ENCODE measurements at places on chromosomes 13 and 19. TPM values are rescaled to one million over a fixed set of nuclear protein-coding genes. Genes with fewer than 3 reads are reported as not detected.
A peak's percentile ranks its signal among the peaks of the same experiment; 100 is the strongest.

TRIM28 gene
- total RNA-seq, result 75.4 TPM

ZNF550 gene
- total RNA-seq, result 2.4 TPM

SLC7A10 gene
- not detected for total RNA-seq

PODNL1 gene
- total RNA-seq, result 0.33 TPM

IGFL2 gene
- not detected for total RNA-seq

DNA sequence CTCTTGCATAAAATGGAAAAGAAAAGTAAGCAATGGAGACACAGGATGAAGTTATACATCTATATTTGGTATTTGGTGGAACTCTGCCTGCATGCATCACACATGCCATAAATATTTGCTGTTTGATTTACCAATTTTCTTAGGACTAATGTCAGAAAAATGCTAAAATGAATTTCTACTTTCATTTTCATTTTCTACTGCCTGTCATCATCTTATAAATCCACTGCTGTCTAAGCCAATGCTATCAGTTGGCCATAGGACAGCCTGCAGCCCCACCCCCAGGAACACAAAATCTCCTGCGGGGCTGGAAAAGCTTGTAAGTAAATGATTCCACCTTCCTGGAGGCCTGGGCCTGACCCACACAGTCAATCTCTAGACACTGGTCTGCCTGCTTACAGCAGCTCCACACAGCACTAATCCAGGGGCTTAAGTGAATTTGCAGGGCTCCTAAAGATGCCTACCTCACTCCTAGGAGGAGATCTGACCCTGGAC lies 122.0 kb downstream of the ENOX1 start:
- no peaks in the 10 kb centered on the region for H3K27me3 ChIP-seq
- no peak for DNase-seq
- H3K36me3 ChIP-seq, result no peaks in the 10 kb centered on the region
- H3K27ac ChIP-seq, result no peak overlapping the region
- no peak overlapping the region for H3K4me3 ChIP-seq

GRCh38 chr13:75010941-75011340 lies 471.0 kb downstream of the TBC1D4 start:
- no peak for DNase-seq
- no peaks in the 10 kb centered on the region for H3K27me3 ChIP-seq
- H3K4me3 ChIP-seq, result no peak overlapping the region

GRCh38 chr13:74794582-74794981 lies 660.4 kb upstream of the KLF12 start:
- no peak overlapping the region for H3K4me3 ChIP-seq
- no peaks in the 10 kb centered on the region for H3K27me3 ChIP-seq
- H3K4me1 ChIP-seq, result no peaks in the 10 kb centered on the region
- no peaks in the 10 kb centered on the region for H3K36me3 ChIP-seq
- no peak overlapping the region for H3K27ac ChIP-seq

DNA sequence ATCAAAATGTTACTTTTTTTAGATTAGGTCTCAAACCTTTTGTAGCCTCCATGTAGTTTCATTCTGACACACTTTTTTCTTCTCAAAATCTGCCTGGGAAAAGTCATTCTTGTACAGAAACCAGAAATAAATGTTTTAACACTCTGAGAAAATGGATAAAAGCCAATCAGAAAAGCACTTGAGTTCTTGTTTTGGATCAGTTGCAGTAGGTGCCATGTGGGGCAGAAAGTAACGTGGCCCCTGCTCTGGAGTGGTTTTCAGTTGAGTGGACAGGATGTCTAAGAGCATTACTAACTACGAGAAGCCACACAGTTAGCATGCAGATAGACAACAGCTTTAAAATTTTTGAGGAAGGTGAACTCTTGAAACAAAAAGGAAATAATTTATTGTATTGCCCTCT lies 19.1 kb downstream of the GPR183 start:
- H3K36me3 ChIP-seq, result no peaks in the 10 kb centered on the region
- no peaks in the 10 kb centered on the region for H3K27me3 ChIP-seq
- H3K4me3 ChIP-seq, result no peak overlapping the region
- no peak for DNase-seq
- H3K27ac ChIP-seq, result no peak overlapping the region

GRCh38 chr19:29665215-29665825 lies at the start of gene PLEKHF1:
Gene PLEKHF1, plus strand, starts transcription at chr19:29665461. Its CDS starts 8,379 bp downstream, at chr19:29673840.
- H3K27me3 ChIP-seq, result no peaks in the 10 kb centered on the region
- peak within 1 kb of the TSS; percentile 74 for H3K27ac ChIP-seq

DNA sequence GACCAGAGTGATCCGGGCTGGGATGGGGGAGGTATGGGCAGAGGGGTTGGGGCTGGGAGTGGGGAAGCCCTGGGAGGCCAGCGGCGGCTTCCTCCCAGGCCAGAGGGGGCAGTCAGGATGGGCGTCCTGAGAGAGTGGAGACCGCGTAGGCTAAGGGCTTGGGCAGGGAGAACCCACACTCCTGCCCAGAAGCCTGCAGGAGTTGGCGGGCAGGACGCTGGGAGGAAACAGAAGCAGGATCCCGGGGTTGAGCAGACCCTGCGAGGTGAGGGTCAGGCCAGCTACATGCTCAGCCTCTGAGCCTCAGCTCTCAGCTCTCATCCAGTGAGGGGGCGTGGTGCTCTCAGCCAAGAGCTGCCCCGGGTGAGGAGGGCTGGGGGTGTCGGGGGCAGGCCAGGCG lies 7.8 kb upstream of the SCN1B start:
- no peaks in the 10 kb centered on the region for H3K27me3 ChIP-seq
- H3K4me1 ChIP-seq, result no peaks in the 10 kb centered on the region
- H3K4me3 ChIP-seq, result no peak overlapping the region
- peaks cover 17% of the 10 kb centered on the region for H3K36me3 ChIP-seq

DNA sequence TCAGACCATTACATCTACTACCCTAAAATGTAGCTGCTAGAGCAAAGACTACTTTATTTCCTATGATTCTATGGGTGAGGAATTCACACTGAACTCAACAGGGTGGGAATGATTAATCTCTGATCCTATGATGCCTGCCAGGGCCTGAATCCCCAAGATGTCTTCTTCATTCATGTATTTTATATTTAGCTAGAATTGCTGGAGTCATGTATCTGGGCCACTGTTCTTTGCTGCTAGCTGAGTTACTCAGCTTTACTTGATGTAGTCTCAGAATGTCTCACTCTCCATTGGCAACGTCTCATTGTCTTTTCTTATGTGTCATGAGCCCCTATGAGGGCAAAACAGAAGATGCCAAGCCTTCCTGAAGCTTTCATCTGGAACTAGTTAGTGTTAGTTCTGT lies 21.1 kb downstream of the ZNF582 start:
- H3K27ac ChIP-seq, result no peak overlapping the region
- peaks cover 6% of the 10 kb centered on the region for H3K36me3 ChIP-seq
- H3K27me3 ChIP-seq, result no peaks in the 10 kb centered on the region
- H3K4me1 ChIP-seq, result no peaks in the 10 kb centered on the region
- no peak for DNase-seq

DNA sequence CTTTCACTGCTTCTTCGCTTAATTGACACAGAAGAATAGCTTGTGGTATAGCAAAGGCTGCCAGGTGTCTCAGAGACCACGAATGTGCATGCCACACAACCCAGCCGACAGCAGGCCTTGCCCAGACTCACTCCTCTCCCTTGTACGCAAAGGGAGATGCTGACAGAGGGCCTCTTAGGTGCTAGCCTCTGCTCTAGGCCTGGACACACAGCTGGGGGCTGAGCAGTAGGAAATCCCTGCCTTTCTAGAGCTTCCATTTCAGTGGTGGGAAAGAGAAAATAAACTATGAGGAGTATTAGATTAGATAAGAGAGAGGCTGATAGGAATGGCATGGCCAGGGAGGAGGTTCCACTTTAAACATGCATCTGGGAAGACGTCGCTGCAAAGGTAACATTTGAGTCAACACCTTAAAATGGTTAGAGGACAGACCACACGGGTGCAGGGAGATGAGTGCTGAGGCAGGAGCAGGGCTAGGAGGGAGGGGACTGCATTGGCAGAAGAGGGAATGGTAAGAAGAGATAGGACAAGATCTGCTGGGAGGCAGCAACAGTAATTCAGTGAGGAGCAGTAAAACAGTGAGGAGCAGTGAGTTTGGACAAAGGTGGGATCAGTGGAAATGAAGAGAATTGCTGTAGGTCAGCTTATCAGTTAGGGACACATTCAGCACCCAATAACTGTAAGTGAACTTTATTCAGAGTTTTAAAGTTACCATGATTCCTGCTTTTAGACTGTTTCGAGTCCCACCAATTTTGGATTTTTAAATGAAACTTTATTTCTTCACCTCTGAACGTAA lies 100.0 kb downstream of the RNF17 start:
- no peak overlapping the region for H3K4me3 ChIP-seq
- H3K27me3 ChIP-seq, result no peaks in the 10 kb centered on the region
- H3K27ac ChIP-seq, result no peak overlapping the region
- no peaks in the 10 kb centered on the region for H3K36me3 ChIP-seq
- DNase-seq, result no peak

- no peak overlapping the region for H3K27ac ChIP-seq
- H3K4me1 ChIP-seq, result no peaks in the 10 kb centered on the region
- no peak for DNase-seq
Observed at GRCh38 chr13:110758195-110758805, 44.8 kb downstream of the ING1 start.

GRCh38 chr13:112711528-112712265 lies 21.9 kb downstream of the ATP11A start:
- DNase-seq, result peak; percentile 84
- H3K27me3 ChIP-seq, result no peaks in the 10 kb centered on the region
- no peaks in the 10 kb centered on the region for H3K4me1 ChIP-seq

- H3K27me3 ChIP-seq, result no peaks in the 10 kb centered on the region
- peak overlapping the region; percentile 25 for H3K4me3 ChIP-seq
- no peak overlapping the region for H3K27ac ChIP-seq
- H3K4me1 ChIP-seq, result no peaks in the 10 kb centered on the region
- DNase-seq, result no peak
Observed at GRCh38 chr19:2290441-2291184, 8.6 kb upstream of the PEAK3 start.

DNA sequence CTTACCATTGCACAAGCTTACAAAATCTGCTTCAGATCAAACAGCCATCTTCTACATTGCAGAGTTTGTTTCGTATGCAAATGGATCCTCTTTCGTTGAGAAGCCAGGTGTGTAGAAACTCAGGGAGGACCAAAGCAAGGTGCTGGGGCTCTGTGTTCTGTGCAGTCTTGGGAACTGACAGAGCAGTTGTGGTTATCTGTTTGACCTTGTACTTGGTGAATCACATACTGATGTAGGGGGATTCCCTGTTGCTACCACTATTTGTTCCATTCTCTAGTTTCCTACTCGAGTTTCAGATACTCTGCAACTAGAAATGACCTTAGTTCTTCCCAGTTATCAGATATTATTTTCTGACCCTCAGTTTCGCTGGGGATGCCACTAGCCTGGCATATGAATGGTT lies 95.2 kb upstream of the CLDN10 start:
- no peak overlapping the region for H3K27ac ChIP-seq
- no peaks in the 10 kb centered on the region for H3K4me1 ChIP-seq
- H3K27me3 ChIP-seq, result no peaks in the 10 kb centered on the region
- H3K4me3 ChIP-seq, result no peak overlapping the region
- H3K36me3 ChIP-seq, result no peaks in the 10 kb centered on the region

GRCh38 chr13:36997716-36998427 lies 1.3 kb downstream of the ALG5 start:
- H3K36me3 ChIP-seq, result peaks cover 28% of the 10 kb centered on the region
- H3K4me1 ChIP-seq, result no peaks in the 10 kb centered on the region
- no peaks in the 10 kb centered on the region for H3K27me3 ChIP-seq

- H3K27me3 ChIP-seq, result no peaks in the 10 kb centered on the region
- H3K4me3 ChIP-seq, result no peak overlapping the region
- H3K4me1 ChIP-seq, result no peaks in the 10 kb centered on the region
- no peak for DNase-seq
- no peaks in the 10 kb centered on the region for H3K36me3 ChIP-seq
- H3K27ac ChIP-seq, result no peak overlapping the region
Observed at GRCh38 chr19:29804493-29804892, 7.3 kb upstream of the CCNE1 start.

All from right lobe of liver (tissue), 6 donors.